ENCODE measurements at places on chromosomes 12 and 14. TPM values are rescaled to one million over a fixed set of nuclear protein-coding genes. Genes with fewer than 3 reads are reported as not detected.
A peak's percentile ranks its signal among the peaks of the same experiment; 100 is the strongest.

CD163 gene
- 9.6 TPM for polyA plus RNA-seq

KCNJ8 gene
- polyA plus RNA-seq = 21.5 TPM

BMP4 gene
- polyA plus RNA-seq = 48.0 TPM

FAM177A1 gene
- 57.7 TPM for polyA plus RNA-seq

CCDC198 gene
- polyA plus RNA-seq = 345 TPM

C12orf60 gene
- 4.7 TPM for polyA plus RNA-seq

EIF2S3B gene
- 1.5 TPM for polyA plus RNA-seq

SLC6A12 gene
- polyA plus RNA-seq = 14.1 TPM

GRCh38 chr12:92759634-92760268 is 57.0 kb downstream of the PLEKHG7 start:
- DNase-seq = no peak

DNA sequence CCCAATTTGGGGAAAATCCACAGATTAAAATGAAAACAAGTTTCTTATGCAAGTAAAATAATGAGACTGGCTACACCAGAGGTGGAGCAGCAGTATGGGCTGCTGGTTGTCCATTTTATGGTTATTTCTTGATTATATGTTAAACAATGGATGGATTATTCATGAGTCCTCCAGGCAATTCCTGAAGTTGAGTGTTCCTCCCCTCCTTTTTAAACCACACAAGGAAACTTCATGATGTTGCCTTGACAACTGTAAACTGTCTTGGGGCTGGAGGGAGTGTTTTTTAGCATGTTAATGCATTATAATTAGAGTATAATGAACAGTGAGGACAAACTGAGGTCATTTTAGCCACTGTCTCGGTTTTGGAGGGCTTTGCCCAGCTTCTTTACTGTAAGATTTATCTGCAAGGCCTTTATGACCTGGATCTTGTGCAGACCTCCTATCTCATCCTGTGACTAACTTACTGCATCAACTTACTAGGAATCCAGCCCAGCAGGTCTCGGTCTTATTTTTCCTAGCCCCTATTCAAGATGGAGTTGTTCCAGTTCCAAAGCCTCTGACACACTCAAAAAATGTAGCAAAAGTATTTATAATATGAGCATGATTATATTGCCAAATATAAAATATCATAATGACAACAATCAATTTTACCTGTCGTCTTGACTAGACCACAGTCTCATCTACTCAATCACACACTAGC is 534.0 kb downstream of the TMEM121 start:
- no peak for DNase-seq

DNA sequence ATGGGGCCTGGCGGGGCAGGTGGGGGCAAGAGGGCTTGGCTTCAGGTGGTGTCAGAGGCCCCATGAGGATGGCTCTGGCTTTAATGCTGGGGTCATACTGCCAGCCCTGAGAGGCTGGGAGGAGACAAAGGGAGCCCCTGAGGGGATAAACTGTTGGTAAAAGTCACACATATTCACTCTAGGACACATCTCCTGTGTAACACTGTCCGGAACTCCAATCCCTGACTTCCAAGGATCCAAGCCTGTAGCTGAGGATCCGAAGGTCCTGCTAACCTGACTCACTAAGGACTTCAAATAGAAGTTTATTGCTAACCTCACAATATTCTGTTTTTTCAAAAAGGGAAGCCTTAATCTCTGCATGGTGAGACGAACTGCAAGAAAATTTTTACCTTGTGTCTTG is 39.2 kb upstream of the GPR68 start:
- no peak for DNase-seq

- no peak for DNase-seq
Observed at GRCh38 chr12:27178723-27179399, 65.2 kb upstream of the STK38L start.

GRCh38 chr14:80987235-80988032 is 32.0 kb downstream of the TSHR start:
- DNase-seq = peak; percentile 51

- DNase-seq = no peak
Observed at GRCh38 chr14:61992139-61992538, 229.9 kb downstream of the SNAPC1 start.

DNA sequence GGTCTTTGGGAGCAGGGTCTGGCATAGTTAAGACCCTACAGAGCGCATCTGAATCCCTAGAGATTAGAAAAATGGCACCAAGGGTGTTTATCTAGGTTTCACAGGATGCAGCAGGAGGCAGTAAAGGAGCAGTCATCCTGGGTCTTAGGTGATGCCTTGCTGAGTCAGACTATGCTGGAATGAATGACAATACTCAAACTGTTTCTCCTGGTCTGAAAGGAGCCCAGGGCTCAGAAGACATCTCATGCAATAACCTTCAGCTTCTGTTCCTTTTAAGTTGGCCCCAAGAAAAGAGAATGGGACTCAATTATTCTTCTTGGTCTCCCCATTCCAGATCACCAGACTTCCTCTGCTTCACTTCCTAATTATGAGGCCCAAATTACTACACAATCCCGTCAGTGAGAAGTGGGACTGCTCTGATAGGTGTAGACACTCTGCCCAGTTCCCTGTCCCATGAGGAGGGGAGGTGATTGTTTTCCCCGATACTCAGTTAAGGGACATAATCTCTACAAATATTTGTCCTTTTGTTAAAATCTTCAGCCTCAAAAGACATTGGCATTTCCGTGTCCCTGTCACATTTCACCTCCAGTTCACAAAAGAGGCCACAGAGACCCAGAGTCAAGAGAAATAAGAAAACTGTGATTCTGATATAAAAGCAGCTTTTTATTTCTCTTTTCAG is 14.8 kb upstream of the APOF start:
- DNase-seq = no peak

DNA sequence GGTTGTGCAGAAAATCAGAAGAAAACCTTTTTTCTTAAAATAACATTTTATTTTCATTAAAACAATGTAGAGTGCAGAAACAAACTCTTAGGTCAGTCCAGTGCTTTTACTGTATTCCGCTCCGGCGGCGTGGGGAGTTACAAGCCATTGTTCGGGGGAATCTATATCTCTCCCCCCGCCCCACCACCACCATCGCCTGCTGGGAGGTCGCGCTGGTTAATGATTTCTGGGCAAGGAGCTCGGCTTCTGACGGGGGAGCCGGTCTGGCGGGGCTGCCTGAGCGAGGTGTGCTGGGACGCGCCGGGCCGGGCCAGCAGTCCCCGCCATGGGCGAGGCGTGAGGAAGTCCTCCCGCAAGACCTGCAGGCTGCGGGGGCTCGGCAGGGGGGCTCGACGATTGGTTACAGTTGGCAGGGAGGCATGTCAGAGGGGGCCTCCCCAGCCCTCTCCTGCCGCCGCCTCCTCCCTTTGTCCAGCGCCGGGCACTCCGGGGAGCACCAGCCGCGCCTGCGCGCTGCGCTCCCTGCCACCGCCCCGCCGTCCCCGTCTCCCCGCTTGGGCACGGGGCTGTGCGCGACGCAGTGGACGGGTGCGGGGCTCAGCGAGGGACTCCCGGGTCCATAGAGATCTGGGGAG is 1.0 kb upstream of the DUSP6 start:
- peak; percentile 78 for DNase-seq

DNA sequence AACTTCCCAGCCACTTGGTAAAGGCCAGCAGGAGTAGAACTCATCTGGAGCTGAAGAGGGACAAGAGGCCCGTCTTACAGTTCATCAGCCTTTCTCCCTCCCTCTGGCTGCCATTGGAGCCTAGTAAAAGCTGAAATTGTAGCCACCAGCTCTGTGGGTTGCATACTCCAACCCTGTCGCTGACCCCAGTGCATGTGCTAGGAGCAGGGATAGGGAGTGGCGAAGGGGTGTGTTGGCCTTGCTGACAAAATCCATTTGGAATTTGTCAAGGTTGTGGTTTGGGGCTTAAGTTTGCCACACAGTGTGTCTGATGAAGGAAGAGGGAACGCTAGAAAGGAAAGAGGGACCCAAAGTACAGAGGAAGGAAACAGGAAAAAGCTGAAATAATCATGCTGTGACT is 4.0 kb upstream of the ARF3 start:
- DNase-seq = no peak

GRCh38 chr14:43981135-43981768 is 525.8 kb downstream of the FSCB start:
- no peak for DNase-seq

DNA sequence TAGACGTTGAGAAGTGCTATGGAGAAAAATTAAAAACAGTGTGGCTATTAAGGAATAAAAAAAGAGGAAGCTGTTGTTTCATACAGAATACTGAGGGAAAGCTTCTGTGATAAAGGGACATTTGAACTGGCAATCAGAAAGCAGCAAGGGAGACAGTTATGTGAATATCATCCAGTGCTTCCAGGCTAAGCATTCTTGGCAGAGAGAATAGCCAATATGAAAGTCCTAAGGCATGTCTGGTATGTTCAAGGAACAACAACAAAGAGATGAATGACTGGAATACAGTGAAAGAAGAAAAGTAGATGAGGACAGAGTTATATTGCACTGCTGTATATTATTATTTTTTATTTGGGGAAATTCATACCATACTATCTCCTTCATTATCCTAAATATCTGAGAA is 23.9 kb downstream of the SCAF11 start:
- no peak for DNase-seq

GRCh38 chr12:129325566-129325965 is 472.3 kb downstream of the GLT1D1 start:
- no peak for DNase-seq

- no peak for DNase-seq
Observed at GRCh38 chr12:95820096-95820703, 29.6 kb upstream of the NTN4 start.

GRCh38 chr12:2904260-2904659 is 13.6 kb downstream of the TULP3 start:
- DNase-seq = no peak

- no peak for DNase-seq
Observed at GRCh38 chr14:33985242-33985641, 34.4 kb upstream of the EGLN3 start.

- no peak for DNase-seq
Observed at GRCh38 chr12:85588221-85588620, 248.0 kb downstream of the RASSF9 start.

DNA sequence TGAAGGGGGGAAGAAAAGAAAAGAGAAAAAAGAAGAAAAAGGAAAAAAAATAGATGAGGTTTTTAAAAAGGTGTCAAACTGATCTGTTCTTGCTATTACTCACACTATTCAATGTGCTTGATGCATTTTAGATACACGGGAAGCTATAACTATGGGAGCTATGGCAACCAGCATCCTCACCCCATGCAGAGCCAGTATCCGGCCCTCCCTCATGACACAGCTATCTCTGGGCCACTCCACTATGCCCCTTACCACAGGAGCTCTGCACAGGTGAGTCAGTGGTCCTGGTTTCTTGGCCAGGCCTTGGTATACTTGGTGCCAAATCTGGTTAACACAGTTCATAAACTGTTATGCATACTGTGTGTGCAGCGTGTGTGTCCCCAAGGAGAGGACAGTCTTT is 24.0 kb upstream of the RIC8B start:
- DNase-seq = no peak

DNA sequence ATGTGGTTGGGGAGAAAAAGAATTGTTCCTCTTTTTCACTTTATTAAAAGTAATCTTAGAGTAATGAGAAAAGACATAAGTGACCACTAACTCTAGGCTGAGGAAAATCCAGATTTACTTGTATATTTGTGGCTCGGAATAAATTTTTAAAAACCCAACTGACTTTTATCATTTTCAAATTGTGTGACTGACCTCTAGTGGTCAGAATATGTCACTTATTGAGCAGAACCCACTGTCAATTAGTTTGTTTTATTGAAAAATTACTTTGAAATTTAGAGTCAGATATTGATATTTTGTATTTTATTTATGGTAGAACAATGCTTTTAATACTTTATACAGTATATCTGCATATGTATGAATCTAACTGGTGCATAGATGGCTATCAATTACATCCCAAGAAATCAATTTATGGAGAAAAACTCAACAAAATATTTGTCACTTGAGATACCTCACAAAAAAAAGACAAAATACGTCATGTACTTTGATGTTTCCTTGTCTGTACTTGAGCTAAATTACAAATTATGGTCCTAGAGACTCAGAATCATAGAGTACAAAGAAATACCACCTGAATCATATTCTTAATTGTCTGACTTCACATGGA is 229.4 kb downstream of the CNTN1 start:
- DNase-seq = peak; percentile 16

- DNase-seq = no peak
Observed at GRCh38 chr12:99455350-99456035, 192.1 kb upstream of the GARIN6 start.

- no peak for DNase-seq
Observed at GRCh38 chr12:129771238-129771637, 132.6 kb downstream of the TMEM132D start.

- DNase-seq = no peak
Observed at GRCh38 chr14:89243286-89243685, 173.7 kb downstream of the FOXN3 start.

- DNase-seq = no peak
Observed at GRCh38 chr12:4820971-4821370, 88.7 kb upstream of the KCNA1 start.

DNA sequence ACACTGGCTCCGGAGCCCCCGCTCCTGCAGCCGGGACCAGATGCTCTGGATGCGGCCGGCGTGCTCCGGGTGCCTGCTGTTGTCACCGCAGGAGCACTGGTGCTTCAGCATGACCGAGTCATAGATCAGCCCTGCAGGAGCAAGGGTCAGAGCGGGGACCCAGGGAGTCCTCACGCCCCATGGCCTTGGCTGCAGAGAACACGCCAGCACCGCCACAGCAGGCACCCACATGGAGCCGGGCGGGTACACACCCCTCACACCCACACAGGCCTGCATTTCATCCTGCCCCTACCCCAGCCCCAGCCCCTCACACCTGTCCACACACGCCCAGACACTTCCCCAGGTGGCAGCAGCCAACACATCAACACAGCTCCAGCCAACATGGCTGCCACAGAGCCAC is 18.8 kb downstream of the SLC48A1 start:
- DNase-seq = no peak

- no peak for DNase-seq
Observed at GRCh38 chr14:70782361-70782760, 27.0 kb downstream of the MAP3K9 start.

DNA sequence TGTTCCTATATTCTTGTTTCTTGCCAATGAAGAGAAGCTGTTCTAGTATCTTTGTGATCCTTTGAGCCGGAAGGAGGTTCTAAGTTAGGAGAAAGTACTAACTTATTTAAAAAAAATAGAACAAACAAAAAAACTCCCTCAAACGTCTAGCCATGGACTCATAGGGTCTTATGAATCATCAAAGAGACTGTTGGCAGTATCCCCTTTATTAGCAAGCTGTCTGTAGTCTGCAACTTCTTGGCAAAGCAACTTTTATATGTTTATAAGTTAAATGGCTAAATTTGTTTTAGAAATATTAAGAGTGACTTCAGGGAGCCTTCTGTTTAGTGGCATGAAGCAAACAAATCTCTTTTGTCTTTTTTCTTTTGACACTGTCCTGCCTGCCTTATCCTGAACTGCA is 291.9 kb downstream of the FUT8 start:
- DNase-seq = no peak

DNA sequence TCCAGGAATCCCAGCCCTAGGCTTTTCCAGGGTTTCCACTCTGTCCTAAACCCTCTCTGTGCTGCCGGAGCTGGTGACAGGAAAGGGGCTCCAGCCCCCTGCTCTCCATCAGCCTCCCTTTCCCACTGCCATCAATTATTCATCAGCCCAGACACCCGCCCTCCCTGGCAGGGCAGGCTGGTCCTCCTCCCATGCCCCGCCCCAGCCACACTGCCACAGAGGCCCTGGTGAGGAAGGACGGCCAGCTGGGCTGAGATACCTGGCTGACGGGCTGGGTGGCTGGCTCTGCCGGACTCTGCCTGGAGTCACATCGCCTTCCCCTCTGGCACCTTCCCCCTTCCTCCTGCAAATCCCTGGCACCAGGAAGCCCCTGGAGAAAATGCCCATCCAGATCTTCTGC is 11.9 kb upstream of the SMARCD1 start:
- DNase-seq = no peak

All from right renal pelvis (tissue), 4 donors.